ENCODE measurements at places on chromosomes 5 and 9.
A peak's percentile ranks its signal among the peaks of the same experiment; 100 is the strongest.

GRCh38 chr9:77947651-77948050, 84.0 kb downstream of the GNAQ start:
- H3K27me3 ChIP-seq: peaks cover 8% of the 10 kb centered on the region
- H3K4me3 ChIP-seq: no peak overlapping the region

- peaks cover 17% of the 10 kb centered on the region for H3K36me3 ChIP-seq
- H3K4me1 ChIP-seq: peaks cover 21% of the 10 kb centered on the region
- H3K4me3 ChIP-seq: no peak overlapping the region
- no peak for DNase-seq
- no peaks in the 10 kb centered on the region for H3K27me3 ChIP-seq
- H3K27ac ChIP-seq: no peak overlapping the region
Measured at GRCh38 chr9:85949586-85950335, 8.8 kb downstream of the NAA35 start.

DNA sequence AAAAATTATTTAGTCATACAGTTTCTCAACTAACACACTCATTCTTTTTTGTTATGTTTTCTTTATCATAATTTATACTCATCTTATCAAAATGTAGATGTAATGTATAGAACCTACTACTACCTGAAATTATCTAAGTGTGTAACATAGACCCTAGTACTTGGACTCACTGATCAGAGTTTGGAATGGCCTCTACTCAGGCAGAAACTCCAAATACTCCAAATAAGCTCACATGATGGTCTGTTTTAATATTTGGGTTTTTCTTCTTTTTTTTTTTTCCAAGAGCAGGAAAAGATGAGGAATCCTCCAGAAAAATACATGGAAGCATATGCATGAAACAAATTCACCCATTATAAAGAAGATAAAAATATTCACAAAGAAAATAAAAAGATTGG, 126.3 kb downstream of the PDE4D start:
- H3K36me3 ChIP-seq: peaks cover 3% of the 10 kb centered on the region
- peaks cover 41% of the 10 kb centered on the region for H3K4me1 ChIP-seq
- peaks cover 6% of the 10 kb centered on the region for H3K27me3 ChIP-seq
- H3K4me3 ChIP-seq: peak overlapping the region; percentile 95
- no peak for DNase-seq

- H3K4me1 ChIP-seq: no peaks in the 10 kb centered on the region
- H3K36me3 ChIP-seq: no peaks in the 10 kb centered on the region
- no peaks in the 10 kb centered on the region for H3K27me3 ChIP-seq
Measured at GRCh38 chr9:124618476-124618875, 111.3 kb upstream of the NR5A1 start.

DNA sequence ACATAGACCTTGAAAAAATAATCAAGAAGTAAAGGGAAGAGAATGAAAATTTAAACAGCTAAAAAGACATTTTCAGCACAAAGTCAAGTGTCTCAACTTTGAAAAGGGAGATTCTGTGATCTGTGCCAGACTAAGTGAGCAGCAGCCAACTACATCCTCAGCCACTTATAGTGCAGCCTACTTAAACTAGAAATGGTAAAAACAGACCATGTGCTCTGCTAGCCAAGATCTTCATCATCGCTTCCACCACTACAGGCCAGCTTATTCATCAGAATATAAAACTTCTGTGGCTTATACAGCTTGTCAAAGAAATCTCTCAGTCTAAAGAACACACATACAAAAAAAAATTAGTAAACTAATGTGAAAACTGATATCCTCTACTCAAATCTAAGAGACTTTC, 63.5 kb downstream of the CEMIP2 start:
- H3K27me3 ChIP-seq: no peaks in the 10 kb centered on the region
- peaks cover 63% of the 10 kb centered on the region for H3K36me3 ChIP-seq
- peak overlapping the region; percentile 8 for H3K27ac ChIP-seq
- H3K4me3 ChIP-seq: no peak overlapping the region

- peaks cover 7% of the 10 kb centered on the region for H3K27me3 ChIP-seq
- H3K27ac ChIP-seq: no peak overlapping the region
- DNase-seq: no peak
Measured at GRCh38 chr9:37700131-37700530, 49.4 kb downstream of the FRMPD1 start.

DNA sequence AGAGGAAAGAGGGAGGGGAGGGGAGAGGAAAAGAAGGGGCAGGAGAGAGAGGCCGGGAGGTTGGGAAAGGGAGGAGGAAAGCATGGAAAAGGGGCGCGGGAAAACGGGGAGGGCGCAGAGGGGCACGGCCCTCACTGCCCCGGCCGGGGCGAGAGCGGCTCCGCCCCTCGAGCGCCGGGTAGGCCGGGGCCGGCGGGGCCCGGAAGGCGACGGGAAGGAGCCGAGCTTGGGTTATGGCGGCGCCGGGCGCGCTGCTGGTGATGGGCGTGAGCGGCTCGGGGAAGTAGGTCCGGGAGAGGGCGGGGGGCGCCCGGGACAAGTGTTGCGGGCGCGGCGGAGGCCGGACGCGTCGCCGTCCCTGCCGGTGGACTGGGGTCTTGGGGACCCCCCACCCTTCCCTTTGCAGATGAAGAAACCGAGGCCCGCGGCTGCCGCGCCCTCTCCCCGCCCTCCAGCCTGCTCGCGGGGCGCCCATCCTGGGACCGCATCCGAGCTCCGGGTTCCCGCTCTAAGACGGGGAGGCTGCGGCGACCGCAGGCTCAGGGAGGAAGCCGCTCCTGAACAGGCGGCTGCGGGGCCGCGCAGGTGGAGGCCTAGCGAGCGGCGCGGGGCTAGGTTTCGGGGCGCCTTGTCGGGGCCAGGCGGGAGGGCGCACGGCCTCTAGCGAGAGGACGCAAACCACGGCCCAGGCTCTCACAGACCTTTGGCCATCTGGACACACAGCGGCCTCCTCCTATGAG, at the start of gene IDNK:
Gene IDNK, plus strand, starts transcription at position 205 of the 740 bp plus-strand sequence. Its CDS starts 29 bp downstream, at position 234.
- no peaks in the 10 kb centered on the region for H3K36me3 ChIP-seq
- peak within 1 kb of the TSS; percentile 93 for H3K4me3 ChIP-seq
- peaks cover 31% of the 10 kb centered on the region for H3K4me1 ChIP-seq
- peak; percentile 66 for DNase-seq
- peak within 1 kb of the TSS; percentile 97 for H3K27ac ChIP-seq

DNA sequence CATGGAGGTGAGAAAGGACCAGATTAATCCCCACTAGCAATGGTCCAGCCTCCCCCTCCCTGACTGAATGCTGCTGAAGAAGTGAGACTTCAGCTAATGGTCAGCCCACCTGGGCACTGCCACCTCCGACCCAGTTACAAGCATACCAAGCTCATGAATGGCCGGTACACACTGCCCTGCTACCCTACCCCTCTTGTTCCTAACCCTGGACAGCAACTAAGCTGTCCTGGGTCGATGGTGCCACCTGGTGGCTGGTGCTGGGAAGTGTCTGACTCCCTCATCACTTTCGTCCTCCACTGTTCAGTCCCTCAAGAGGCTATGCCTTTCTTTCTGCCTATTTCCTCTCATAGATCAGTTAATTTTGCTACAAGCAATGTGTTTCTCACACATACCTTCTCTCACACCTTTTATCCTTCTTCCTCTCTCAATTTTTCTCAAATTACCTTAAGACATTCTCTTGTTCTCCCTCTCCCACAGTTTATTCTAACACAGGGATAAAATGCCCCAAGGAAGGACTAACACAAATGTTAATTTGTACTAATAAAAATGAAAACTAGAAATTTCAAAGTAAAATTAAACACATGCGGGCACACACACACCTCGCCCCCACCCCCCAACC, 42.4 kb downstream of the PAX5 start:
- peaks cover 85% of the 10 kb centered on the region for H3K4me1 ChIP-seq
- DNase-seq: no peak
- peak overlapping the region; percentile 91 for H3K27ac ChIP-seq
- peaks cover 20% of the 10 kb centered on the region for H3K36me3 ChIP-seq

DNA sequence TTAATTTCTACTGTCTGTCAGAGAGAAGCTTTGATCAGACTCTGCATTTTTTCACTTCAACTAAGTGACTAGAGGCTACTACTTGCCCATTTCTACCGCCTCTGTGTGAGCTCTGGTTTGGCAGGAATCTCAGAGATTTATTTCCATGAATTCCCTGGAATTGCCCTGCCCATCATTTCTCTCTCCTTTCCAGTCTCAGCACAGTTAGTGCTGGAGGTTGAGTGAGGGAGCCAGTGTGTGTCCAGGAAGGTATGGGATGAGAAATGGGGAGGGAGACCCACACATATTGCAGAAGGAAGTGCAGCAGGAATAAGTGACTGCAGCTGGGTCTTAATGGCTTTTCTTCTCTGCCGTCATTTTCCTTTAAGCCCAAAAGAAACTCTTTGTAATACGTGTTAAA, 443.1 kb upstream of the ZNF462 start:
- no peaks in the 10 kb centered on the region for H3K36me3 ChIP-seq
- H3K4me3 ChIP-seq: no peak overlapping the region
- no peaks in the 10 kb centered on the region for H3K4me1 ChIP-seq
- no peaks in the 10 kb centered on the region for H3K27me3 ChIP-seq
- H3K27ac ChIP-seq: no peak overlapping the region

DNA sequence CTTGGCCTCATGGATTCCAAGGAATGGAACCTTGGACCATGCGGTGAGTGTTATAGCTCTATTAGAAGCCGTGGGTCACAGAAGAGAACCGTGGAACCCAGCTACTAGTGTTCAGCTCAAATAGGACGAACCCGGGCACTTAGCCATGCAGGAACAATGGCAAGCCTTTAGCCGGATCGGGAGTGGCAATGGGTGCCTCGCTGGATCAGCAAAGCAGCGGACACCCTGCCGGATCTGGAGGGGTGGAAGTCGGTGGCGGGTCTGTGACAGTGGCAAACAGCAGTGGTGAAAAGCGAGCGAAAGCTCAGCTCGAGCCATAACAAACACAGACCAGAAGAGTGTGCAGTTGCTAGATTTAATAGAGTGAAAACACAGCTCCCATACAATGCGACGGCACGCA, 2.4 kb upstream of the CDO1 start:
- peaks cover 18% of the 10 kb centered on the region for H3K4me1 ChIP-seq
- no peak for DNase-seq
- H3K27ac ChIP-seq: no peak overlapping the region
- H3K36me3 ChIP-seq: peaks cover 4% of the 10 kb centered on the region
- H3K27me3 ChIP-seq: peaks cover 77% of the 10 kb centered on the region
- no peak overlapping the region for H3K4me3 ChIP-seq
